Activated CD8-positive, alpha-beta T cell treated with anti-CD3 and anti-CD28 coated beads for 36 hours (primary cell): ENCODE measurements at places on chromosomes 4 and X. TPM values are rescaled to one million over a fixed set of nuclear protein-coding genes. Genes with fewer than 3 reads are reported as not detected.

DNA sequence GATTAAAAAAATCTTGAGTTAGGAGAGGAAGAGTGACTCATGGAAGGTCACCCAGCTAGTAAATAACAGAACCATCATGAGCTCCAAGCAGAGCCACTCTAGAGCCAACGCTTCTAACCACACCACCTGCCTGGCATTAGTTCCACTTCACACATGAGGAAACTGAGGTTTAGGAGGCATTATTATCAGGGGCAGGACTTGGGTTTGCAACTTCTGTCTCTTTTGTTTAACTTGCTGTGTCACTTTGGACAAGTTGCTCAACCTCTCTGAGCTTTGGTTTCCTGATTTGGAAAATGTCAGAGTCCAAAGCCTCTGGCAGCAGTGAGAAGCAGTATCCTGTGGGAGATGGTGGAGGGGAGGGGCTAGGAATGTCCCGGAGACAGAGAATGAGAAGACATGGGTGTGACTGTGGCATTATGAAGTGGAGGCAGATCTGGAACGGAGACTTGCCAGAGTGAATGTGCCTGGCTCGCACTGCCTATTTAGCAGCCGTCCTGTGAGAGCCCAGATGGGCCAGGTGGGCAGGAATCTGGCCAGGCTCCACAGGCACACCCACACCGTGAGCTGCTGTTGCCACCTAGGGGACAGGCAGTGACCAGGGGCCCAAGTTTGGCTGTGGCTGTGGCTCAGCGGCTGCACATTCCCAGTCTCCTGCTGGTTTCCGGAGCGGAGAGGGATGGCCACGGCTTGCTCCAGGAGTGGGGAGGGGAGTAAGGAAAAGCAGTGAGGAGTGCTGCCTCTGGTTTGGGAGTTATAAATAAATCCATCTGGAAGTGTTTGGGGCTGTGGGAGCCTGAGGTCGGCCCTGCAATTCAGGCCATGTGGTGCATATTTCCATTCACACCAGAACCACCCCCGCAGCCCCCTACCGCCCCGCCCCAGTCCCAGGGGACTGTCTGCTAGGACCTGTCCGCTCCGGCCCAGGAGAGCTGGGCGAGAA, 93.4 kb downstream of the NHSL2 start:
- no peak for DNase-seq

- no peak for DNase-seq
Measured at GRCh38 chrX:142251202-142251601, 46.1 kb upstream of the MAGEC2 start.

DNA sequence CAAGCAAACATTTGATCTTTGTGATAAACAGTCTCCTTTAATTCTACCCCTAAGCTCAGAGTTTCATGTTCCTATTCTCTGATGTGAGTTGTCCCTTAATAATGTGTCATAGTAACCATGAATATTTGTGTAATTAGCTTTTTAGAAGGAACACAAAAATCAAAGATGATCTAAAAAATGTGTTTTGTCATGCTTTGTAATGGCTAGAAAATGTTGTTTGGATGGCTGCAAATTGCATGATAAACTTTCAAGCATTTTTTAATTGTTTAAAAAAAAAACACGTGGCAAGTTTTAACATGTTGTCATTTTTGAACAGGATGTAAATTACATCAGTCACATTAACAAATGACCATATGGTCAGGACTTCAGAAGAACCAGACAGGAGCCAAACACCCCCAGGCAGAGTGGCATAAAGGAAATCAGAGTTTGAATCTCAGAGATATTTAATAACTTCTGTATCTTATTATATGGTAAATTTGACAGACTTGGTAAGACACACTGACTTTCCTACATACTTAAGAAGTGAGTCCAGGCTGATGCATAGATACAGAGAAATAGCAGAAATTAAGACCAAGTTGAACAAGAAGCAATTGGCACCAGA, 223.9 kb upstream of the VEGFC start:
- no peak for DNase-seq

DNA sequence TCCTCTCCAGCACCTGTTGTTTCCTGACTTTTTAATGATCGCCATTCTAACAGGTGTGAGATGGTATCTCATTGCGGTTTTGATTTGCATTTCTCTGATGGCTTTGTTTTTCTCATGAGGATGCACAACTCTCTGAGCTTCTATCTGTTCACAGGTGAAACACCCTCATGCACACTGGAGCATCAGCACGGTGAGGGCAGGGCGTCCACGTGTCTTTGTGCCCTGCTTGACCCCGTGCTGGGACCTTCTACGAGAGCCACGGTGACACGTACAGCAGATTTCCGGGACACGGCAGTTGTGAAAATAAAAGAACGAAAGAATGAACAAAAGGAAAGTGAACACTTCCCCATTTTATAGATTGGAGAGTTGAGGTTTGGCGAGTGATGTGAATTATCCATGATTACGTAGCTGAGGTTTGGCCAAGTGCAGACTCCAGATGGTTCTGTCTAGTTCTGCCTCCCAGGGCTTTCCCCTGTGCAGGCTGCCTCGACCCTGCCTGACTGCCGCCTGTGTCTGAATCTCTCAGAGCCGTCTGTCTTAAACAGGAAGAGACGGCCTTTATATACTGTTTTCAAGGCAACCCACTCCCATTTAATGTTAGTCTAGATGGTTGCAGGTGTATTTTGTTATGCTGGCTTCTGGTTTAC, 67.8 kb upstream of the SORBS2 start:
- DNase-seq: no peak

- DNase-seq: no peak
Measured at GRCh38 chr4:7557456-7557855, 122.7 kb upstream of the PSAPL1 start.

- peak; percentile 3 for DNase-seq
Measured at GRCh38 chrX:38664285-38664684, 102.9 kb downstream of the TSPAN7 start.

DNA sequence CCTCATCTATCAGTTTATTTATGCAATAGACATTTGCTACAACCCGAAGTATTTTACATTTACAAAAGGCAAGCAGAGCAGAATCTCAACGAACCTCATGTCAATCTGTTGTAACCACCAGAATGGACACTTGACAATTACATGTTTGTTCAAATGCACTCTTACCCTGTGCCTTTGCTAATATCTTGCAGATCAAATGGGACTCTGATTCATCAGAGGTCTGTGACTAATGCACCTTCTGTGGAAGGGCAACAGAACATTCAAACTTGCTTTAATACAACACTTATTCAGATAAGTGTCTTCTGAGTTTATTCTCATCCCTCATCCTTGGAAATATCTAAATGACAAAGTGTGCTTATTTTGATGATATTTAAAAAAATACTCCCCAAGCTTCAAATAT, 644.7 kb upstream of the PCDH10 start:
- DNase-seq: no peak

CLRN2 gene
- not detected for total RNA-seq

GRCh38 chr4:189988877-189989431, 38.1 kb downstream of the FRG2 start:
- no peak for DNase-seq

DNA sequence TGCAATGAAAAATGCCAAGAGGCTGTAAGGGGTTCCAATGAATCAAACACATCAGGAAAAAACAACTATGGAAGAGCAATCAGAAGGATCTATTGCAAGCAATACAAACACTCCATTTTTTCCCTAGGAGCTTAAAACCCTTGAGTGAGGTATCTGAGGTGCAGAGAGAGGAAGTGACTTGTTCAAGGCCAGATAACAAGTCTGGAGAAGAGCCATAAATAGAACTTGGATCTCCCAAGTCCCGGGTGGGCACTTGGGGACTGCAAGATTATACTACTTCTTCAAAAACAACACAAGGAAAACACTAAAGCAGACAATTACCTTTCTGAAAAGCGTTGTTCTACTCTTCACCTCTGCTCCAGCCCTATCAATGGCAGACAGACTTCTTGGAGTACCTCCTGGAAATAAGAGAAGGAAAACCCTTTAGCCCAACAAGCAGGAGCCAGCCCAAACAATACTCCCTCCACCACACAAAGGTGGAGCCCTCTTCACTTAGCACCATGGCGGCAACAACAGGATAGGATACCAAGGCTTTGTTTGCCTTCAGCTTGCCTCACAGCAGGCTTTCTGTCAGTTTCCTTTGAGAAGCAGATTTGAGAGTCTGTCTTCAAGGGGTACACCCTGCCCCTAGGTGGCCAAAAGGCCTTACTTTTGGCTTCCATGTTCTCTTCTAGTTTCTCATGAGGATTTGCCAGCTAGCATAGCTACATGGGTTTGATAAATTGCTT, 26.0 kb downstream of the AIFM1 start:
- no peak for DNase-seq

MAGEC2 gene
- not detected for total RNA-seq

DNA sequence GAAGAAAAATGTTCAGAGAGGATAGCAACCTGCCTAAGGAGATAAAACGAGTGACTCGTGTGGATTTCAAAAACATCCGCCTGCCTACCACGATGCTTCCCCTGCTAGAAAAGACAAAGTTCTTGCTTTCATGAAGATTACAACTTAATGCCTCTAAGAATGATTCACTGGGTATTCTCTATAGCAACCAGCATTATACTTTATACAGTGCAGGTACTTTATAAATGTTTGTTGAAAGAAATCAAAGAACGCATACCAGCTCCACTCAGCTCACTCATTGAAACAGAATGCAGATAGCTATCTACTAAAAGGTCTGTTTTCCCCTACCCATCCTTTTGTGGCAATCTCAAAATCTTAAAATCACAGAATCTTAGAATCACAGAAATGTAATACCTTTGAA, 33.7 kb downstream of the GASK1B start:
- DNase-seq: no peak

DNA sequence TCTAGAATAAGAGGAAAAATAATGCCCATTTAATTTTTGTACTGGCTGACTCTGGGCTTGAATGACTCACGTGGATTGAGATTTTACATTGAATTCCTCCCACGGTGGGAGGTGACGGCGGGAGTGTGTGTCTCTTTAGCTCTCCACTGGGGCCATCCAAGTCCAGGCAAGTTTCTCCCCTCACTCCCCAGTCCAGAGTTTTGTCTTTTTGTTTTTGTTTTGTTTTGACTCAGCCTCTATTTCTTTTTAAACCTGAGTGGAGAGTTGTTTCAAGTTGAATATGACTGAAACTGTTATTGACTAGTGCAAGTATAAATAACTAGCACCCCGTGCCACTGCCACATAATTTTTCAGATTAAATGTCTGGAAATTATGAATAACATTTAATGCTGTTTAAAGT, 13.6 kb downstream of the CHST7 start:
- peak; percentile 31 for DNase-seq

DNA sequence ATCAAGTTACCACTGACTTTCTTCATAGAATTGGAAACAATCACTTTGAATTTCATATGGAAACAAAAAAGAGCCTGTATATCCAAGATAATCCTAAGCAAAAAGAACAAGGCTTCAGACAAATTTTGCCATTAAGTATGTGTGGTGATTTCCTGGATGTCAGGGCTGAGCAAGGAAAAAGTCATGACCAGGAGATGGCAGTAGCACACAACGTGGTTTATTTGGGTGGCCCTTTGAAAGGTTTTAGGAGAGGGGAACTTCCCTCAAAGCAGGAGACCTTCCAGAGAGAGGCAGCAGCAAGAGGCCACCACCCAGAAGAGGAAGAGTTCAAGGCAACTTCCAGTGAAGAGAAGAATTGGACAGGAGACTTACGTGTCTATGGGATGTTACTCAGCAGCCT, 18.1 kb upstream of the ZXDB start:
- peak; percentile 29 for DNase-seq

RAB41 gene
- not detected for total RNA-seq

FGF5 gene
- total RNA-seq: not detected

DNA sequence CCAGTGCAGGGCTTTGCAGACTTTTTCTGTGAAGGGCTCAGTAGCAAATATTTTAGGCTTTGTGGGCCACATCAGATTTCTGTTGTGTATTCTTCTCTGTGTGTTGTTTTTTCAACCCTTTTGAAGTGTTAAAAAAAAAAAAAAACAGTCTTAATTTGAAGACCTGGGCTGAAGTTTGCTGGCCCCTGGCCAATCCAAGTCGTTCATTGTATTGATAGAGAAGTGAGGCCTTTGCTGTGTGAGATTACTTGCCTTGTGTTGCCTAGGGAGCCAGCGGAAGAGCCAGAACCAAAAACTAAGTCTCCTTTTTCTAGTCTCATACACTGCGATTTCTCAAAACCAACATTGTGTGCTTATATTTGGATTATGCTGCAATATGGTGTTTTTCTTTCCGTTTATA, 46.9 kb downstream of the MTM1 start:
- no peak for DNase-seq

DNA sequence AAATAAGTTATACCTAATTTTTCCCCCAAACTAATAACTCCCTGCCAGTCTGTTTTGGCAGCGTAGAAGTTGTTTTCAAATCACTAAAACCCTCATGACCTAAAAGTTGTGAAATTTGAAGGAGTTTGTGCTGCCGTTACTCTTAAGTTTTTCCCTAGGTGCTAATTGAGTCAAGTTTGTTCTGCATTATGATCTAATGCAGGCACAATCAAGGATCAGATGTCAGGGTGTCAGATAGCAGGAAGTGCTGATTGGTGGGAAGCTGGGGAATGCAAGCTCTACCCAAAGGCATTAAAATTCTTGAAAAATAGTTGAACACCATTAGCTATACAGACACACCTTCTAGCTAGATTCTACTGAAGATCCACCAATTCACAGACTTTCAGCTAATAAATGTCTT, 51.9 kb downstream of the ARX start:
- DNase-seq: no peak

DNA sequence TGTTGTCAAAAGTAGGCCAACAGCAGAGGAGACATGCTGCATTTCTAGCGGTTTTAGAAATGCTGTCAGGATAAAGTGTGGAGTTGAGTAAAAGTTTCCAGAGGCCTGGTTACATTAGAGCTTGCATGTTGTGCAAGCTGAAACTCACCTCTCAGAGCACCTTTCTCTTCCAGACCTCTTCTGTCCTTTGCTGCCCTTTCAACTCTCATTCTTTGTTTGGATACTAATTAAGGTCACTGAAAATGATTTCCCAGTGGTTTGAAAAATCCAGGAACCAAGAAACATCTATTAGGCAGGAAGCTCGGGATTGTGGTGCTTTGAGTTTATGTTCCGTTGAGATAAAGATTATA, 426.6 kb downstream of the MAPK10 start:
- no peak for DNase-seq

DNA sequence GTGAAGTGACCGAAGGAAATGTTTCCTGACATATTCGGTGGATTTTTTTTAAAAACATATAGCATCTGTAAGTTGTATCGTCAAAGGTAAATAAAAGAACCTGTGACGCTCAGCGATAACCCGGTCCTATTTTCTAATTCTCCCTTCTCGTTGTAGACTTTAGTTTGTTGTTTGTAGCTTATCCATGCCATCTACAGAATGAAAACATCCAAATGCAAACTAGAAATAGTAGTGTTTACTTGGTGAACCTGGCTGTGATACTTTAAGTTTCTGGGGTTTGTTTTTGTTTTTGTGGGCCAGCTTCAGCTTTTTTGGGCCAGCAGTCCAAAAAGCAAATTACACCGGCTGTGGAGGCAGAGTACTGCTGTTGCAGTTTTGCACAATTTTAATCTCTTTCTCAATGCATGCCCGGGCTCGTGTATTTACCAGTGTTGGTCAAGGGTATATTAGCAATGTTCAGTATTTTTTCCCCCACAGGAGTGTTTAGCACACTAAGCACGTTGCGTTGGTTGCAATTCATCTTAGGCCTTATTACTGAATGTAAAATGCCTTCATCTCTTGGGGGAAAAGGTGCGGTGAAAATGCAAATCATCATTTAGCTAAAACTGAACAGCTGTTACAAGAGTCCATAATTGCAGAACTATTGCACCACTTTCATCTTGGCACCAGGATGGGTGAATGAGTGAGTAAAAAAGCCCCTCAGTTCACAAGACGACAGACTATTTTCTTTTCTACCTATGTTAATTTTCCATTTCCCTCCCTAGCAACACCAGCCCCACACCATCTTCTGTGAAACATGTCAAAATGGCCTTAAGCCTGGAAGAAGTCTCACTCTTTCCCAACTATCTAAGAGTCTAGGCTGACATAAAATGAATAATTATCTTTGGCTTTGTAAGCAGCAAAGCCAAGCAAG, 1.7 kb upstream of the CNOT6L start:
- peak; percentile 48 for DNase-seq

MAGEB1 gene
- total RNA-seq: not detected
